Left ventricle myocardium inferior (tissue), 1 donor: ENCODE measurements at places on chromosomes 1 and 21. TPM values are rescaled to one million over a fixed set of nuclear protein-coding genes. Genes with fewer than 3 reads are reported as not detected.

DNA sequence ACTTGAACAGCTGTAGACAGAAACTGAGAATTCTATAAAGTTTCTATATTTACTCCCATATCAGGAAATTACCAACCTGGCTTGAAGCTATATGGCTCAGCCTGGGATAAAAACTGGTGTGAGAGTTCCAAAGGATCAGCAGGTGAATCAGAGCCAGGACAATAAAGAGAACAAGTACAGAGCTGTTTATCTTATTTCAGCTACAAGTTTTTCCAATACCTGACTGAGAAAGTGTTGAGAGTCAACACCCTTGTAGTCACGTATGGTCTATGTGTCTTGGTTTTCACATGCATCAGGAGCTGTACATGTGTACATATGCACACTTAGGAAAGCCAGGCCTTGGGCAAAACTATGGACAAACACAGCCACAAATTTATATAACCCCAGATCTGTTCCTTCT lies 40.7 kb upstream of the CXADR start:
- H3K27me3 ChIP-seq: no peaks in the 10 kb centered on the region
- no peaks in the 10 kb centered on the region for H3K36me3 ChIP-seq
- H3K4me1 ChIP-seq: peaks cover 4% of the 10 kb centered on the region
- DNase-seq: no peak

DNA sequence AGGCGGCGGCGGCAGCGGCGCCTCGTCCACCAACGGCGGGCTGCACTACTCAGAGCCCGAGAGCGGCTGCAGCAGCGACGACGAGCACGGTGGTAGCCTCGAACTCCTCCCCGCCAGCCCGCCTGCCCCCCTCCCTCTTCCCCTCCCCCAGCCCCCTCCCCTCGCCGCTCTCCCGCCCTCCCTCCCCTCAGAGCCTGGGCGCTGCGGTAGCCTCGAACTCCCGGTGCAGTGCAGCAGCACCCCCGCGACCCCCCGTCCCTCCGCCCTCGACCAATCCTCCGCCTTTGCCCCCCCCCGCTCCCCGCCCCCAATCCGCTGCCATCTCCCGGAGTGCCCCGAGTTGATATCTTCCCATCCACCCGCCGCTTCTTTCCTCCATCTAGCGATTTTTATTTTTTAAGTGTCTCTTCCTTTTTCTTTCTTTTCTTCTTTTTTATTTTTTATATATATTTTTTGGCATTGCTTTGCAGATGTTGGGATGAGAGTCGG lies 516 bp downstream of the RCOR3 start:
- H3K27me3 ChIP-seq: no peaks in the 10 kb centered on the region
- peaks cover 51% of the 10 kb centered on the region for H3K4me1 ChIP-seq
- peaks cover 18% of the 10 kb centered on the region for H3K36me3 ChIP-seq
- peak overlapping the region; percentile 99 for H3K27ac ChIP-seq
- H3K4me3 ChIP-seq: peak overlapping the region; percentile 93
- peak; percentile 64 for DNase-seq

GRCh38 chr1:188903241-188903640 lies 1574.4 kb downstream of the BRINP3 start:
- H3K27ac ChIP-seq: no peak overlapping the region
- DNase-seq: no peak
- H3K4me1 ChIP-seq: no peaks in the 10 kb centered on the region
- H3K27me3 ChIP-seq: no peaks in the 10 kb centered on the region

GRCh38 chr21:15976807-15977206 lies 247.0 kb downstream of the USP25 start:
- DNase-seq: no peak
- H3K36me3 ChIP-seq: no peaks in the 10 kb centered on the region
- no peak overlapping the region for H3K27ac ChIP-seq
- H3K4me1 ChIP-seq: no peaks in the 10 kb centered on the region

DNA sequence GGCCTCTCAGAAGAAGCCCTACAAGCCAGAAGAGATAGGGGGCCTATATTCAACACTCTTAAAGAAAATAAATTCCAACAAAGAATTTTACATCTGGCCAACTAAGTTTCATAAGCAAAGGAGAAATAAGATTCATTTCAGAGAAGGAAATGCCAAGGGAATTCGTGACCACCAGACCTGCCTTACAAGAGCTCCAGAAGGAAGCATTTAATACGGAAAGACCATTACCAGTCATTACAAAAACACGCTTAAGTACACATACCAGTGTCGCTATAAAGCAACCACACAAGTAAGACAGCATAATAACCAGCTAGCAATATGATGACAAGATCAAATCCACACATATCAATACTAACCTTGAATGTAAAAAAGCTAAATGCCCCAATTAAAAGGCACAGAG lies 704.9 kb upstream of the CHRM3 start:
- no peak for DNase-seq
- no peak overlapping the region for H3K27ac ChIP-seq
- no peaks in the 10 kb centered on the region for H3K27me3 ChIP-seq
- no peaks in the 10 kb centered on the region for H3K36me3 ChIP-seq

DNA sequence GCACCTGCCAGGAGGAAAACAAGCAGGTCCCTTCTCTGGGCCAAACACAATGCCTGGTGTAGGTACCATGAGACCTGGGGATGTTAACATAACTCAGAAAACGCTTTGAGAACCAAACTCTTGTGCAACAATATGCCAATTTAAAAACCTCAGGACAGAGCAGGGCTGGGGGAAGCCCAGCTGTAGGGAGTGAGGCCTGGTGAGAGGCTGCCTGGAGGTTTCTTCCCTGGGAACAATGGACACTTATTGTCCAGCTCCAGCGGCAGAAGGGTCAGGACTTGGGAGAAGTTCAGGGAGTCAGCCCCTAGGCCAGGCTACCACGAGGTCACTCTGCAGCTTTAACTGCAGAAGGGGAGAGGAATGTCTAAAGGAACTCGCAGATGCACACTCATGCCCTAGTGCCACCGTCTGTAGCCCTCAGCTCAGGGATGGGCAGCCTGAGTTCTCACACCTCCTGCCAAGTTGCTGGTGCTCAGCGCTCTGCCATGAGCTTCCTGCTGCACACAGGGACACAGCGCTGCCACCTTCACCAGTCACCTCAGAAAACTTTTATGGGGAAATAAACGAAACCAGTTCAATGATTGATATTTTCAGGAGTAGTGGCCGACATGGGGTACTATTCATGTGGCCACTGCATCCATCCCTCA lies 8.5 kb downstream of the GPR157 start:
- peaks cover 60% of the 10 kb centered on the region for H3K4me1 ChIP-seq
- H3K27me3 ChIP-seq: no peaks in the 10 kb centered on the region
- no peaks in the 10 kb centered on the region for H3K36me3 ChIP-seq
- H3K4me3 ChIP-seq: no peak overlapping the region
- DNase-seq: no peak

- no peak overlapping the region for H3K27ac ChIP-seq
- H3K4me3 ChIP-seq: no peak overlapping the region
- peaks cover 67% of the 10 kb centered on the region for H3K36me3 ChIP-seq
- peaks cover 36% of the 10 kb centered on the region for H3K4me1 ChIP-seq
- no peak for DNase-seq
Measured at GRCh38 chr1:16302709-16303627, 49.3 kb downstream of the FBXO42 start.

GRCh38 chr1:46425726-46426125 lies 31.6 kb downstream of the FAAH start:
- no peak overlapping the region for H3K4me3 ChIP-seq
- H3K36me3 ChIP-seq: no peaks in the 10 kb centered on the region
- H3K4me1 ChIP-seq: peaks cover 6% of the 10 kb centered on the region
- DNase-seq: no peak
- peaks cover 50% of the 10 kb centered on the region for H3K27me3 ChIP-seq

DNA sequence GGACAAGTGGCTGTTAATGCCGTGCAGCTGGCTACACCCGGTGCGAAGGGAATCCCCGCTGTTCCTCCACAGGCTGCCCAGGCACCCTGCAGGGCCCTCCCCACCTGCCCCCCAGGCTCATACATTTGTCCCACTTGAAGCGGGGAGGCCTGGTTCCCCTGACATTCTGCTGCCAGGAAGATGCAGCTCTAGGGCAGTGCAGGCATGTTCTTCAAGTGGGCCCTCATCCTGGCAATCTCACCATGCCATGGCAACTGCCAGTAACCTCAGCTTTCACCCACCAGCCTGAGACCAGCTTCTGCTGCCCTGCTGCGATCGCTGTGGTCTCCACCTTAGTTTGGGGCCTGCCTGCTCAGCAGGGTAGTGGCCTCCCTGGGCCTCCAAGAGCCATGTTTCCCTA lies 151.9 kb upstream of the COL6A1 start:
- H3K27me3 ChIP-seq: peaks cover 17% of the 10 kb centered on the region
- no peaks in the 10 kb centered on the region for H3K36me3 ChIP-seq
- DNase-seq: no peak
- no peak overlapping the region for H3K27ac ChIP-seq
- H3K4me1 ChIP-seq: peaks cover 22% of the 10 kb centered on the region
- H3K4me3 ChIP-seq: no peak overlapping the region

UBXN10 gene
- 1.4 TPM for total RNA-seq

C1orf174 gene
- total RNA-seq: 11.7 TPM

LRRN2 gene
- total RNA-seq: 1.4 TPM

RHOU gene
- total RNA-seq: 5.1 TPM
